Fibroblast of lung (primary cell): ENCODE measurements at places on chromosomes 2 and 18. TPM values are rescaled to one million over a fixed set of nuclear protein-coding genes. Genes with fewer than 3 reads are reported as not detected.

Gene FZD7
- total RNA-seq = 24.7 and 39.1 TPM in 2 replicates

DNA sequence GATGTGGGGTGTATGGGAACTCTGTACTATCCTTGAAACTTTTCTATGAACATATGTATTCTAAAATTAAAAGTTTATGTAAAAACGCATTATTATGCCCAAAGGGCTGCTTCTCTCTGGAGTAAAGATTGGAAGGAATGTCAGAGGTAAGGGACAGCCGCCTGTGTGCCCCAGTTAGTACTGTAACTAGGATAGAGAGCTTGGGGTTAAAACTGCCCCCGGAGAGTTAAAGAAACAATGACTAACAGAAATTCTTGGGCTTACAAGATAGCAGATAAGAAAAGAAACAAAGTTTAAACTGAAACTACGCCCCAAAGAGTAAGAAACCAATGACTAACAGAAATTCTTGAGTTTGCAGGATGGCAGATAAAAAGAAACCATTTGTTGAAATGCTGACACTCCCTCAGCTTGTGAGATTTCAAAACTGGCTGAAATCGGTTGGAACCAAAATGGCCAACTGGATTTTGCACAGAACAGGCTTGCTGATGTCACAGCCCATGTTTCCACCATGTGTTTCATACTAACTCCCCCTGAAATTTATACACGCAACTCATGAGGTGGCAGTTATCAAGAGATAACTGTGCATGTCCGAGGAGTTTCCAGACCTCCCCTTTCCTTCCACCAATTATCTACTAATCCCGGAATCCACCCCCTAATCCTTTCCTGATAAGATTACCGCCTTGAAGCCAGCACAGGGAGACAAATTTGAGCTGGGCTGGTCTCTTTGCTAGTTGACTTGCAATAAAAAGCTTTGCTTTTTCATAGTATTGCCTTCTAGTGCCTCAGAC lies 8.7 kb upstream of the TXNDC2 start:
- DNase-seq = peak; percentile 95

GRCh38 chr18:23712445-23712844 lies 23.2 kb downstream of the LAMA3 start:
- peak; percentile 35 for DNase-seq

- no peak for DNase-seq
These were observed 327.4 kb upstream of the CWC22 start for GRCh38 chr2:180334514-180334913.

DNA sequence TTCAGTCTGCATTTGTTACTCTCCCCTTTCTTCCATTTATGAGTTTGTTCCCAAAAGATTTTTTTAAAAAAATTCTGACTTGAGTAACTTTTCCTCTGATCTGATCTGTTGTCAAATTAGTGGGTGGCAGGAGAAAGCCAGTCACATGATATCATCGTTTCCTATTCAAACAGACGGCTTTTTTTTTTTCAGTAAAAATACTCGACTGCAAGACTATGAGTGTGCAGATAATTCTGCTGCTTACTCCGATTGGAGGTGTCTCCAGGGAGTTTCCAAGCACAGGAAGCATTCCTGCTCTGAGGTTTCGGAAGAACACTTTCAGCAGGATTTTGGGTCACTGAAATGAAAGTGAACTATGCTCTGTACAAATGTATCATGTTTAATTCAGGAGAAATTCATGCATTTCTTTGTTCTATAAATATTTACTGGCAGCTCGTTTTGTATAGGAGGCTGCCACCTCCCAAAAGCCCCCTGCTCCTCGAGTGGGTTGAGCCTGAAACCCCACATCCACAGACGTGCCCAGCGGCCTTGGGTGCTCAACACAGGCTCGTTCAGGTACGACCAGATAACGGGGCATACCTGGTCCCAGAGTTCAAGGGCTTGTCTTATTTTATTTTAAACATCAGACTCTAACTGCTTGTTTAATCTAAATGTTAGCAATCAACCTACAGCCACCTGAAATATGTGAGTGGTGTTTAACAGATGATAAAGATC lies 126.9 kb upstream of the ZNF516 start:
- DNase-seq = peak; percentile 48

DNA sequence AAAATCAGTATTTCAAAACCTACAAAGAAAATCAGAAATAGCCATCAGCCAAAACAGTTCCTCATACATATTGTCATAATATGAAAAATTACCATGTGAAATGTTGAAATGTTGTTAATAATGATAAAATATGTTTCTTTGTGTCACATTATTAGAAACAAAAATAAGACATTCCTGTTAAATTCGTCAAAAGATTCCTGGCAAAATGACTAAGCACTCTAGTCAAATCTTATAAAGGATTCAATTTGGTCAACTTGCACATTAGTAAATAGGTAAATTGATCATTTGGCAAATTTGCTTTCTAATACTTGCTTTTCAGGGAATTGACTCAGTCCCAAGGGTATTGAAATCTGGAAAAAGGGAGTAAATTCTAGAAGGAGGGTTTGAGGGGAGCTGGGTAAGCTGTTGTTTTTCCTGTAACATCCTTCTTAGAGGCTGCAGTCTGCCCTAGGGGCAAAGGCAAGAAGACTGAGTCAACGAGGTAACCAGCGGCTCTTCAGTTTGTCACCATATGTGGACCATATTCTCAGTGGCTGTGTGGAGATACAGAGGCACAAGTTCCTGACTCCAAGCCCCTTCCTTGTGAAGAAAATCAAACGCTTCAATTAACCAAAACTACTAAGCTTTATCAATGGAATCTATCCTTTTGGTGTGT lies 482.3 kb downstream of the TNS1 start:
- DNase-seq = no peak

- peak; percentile 27 for DNase-seq
These were observed 26.9 kb downstream of the LOXHD1 start for GRCh38 chr18:46630160-46630559.

DNA sequence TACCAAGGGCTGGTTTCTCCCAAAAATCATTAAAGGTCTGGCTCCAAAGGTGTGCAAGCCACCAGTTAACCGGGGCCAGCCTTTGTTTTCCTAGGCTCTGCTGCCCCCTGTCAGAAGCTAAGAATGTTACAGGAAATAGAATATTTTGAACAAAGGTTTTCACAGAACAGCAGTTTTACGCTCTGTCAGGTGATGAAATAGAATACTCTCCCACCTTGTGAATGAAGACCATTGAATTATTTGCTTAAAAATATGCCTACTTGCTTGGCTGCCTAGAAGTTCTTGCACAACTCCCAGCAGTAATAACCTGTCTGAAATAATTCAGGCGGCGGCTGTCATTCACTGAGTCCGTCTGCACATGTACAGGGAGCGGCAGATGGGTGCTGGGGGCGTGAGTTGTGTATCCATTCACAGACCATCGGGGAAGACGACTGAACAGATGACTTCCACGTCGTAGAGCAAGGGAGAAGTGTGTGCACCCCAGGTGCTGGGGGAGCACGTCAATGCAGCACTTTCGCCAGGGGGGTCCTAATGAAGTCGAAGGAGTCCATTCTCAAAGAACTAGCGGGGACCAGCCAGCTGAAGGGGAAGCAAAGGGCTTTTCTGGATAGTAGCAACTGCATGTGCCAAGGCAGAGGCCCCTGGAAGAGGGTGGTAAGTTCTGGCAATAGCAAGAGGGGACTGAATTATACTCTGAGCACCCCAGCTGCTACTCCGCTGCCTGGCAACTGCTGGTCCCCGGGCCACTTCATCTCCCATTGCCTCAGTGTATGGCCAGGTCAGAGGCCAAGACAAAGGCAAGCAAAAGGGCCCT lies 56.1 kb downstream of the SF3B1 start:
- DNase-seq = peak; percentile 34

DNA sequence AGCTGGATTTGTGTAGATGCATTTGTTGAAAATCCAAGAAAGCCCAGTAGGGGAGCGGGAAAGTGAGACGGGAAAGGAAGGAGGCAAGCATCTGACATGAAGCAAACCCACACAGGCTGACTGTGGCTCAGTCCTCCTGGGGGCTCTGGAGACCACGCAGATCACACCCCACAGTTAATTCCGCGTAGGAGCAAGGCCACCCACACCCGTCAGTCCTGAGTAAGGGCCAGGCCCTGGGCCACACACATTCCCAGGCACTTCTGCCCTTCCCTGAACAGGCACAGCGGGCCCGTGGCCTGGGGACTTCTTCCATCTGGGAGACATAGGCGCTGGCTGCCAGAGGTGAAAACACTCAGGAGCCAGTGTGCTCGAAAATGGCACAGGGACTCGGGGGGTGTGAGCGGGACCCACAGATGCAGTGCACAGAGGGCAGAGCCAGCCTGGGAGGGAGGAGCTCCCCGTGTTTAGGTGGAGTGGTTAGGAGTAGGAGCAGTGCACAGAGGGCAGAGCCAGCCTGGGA lies 19.4 kb upstream of the PRLH start:
- DNase-seq = no peak

- peak; percentile 58 for DNase-seq
These were observed 15.0 kb downstream of the CDH2 start for GRCh38 chr18:28161608-28162599.

- DNase-seq = no peak
These were observed 222.6 kb upstream of the RND3 start for GRCh38 chr2:150710041-150710440.

Gene SCN7A
- total RNA-seq = 7.8 and 23.6 TPM in 2 replicates

Gene IGFBP2
- 32.6 and 36.3 TPM in 2 replicates for total RNA-seq

- DNase-seq = no peak
These were observed 690.4 kb upstream of the HS6ST1 start for GRCh38 chr2:129008881-129009554.

DNA sequence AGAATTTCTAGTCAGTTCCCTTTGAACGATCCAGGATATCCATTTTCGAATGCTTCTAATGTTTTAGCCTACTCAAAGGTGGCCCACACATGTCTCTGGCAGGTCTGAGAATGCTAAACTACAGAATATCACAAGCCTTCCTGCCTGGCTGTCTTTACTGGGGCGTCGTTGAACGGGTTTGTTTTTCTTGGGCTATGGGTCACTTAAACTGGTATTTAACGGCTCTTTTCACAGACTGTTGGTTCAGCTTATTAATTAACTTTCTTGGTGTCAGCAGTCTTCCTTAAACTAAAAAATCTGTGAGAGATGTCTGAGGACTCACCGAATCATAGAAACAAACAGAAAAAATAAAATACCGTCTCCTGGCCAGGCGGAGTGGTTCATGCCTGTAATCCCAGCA lies 563.2 kb upstream of the NRP2 start:
- no peak for DNase-seq

DNA sequence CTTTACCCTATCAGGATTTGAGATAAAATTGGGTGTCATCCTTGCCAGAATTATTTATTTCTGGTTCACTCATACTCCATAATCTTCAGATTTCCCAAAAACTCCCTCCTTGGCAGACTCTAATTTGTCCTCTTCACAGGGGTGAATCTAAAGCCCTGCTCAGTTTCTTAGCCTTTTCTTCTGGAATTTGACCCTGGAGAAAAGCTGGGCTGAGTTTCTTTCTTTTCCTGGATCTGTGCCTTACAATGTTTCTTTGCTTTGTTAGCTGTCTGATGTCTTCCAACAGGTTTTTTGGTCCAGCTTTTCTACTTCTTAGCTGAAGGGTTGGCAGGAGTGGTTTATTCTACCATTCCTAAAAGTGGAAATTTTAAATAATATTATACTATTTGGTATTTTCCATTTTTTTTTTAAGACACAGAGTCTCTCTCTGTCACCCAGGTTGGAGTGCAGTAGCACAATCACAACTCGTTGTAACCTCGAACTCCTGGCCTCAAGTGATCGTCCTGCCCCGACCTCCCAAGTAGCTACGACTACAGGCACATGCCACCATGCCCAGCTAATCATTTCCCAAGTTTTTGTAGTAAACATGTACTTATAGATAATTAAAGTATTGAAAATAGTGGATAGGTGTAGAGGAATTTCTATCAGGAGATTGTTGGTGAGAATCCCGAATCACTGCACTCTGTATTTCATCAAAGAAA lies 138.4 kb upstream of the TWIST2 start:
- DNase-seq = no peak

DNA sequence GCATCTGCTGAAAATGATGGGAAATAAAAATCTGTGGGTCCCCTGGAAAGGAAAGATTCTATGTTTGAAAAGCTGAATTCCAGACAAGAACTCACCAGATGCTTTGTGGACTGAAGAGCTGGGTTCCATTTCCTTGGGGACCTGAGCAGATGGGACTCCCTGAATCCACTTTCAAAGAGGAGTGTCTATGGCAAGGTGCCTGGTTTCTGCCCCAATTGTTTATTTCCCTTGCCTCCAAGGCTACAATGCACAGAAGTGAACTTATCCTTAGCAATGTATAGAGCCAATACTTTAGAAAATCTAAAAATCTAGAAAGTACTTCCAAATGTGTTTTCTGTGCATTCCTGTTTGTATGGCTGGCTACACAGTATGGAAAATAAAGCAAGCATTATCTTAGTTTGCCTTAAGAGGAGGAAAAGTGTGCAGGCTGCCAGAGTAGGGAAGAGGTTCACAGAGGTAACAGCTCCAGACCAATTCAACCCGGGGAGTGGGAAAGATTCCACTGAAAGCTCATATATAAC lies 420.5 kb downstream of the NRXN1 start:
- DNase-seq = no peak
